ENCODE measurements at places on chromosomes 11 and 22.
A peak's percentile ranks its signal among the peaks of the same experiment; 100 is the strongest.

- DNase-seq = no peak
Measured at GRCh38 chr22:32676191-32676590, 125.3 kb upstream of the TIMP3 start.

GRCh38 chr22:27876684-27877083, 42.4 kb downstream of the PITPNB start:
- no peak for DNase-seq

DNA sequence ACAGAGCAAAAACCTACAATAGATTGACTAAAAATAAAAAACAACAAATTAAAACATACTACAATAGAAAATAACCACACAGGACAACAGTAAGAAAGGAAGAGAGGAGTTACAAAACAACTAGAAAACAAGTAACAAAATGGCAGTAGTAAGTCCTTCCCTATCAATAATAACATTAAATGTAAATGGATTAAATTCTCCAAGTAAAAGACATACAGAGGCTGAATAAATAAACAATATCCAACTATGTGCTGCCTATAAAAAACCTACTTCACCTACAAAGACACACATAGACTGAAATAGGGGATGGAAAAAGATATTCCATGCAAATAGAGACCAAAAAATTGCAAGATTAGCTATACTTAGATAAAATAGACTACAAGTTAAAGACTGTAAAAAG, 57.0 kb upstream of the RASSF10 start:
- no peak for DNase-seq

- peak; percentile 21 for DNase-seq
Measured at GRCh38 chr11:46345131-46345597, 2.1 kb upstream of the DGKZ start.

DNA sequence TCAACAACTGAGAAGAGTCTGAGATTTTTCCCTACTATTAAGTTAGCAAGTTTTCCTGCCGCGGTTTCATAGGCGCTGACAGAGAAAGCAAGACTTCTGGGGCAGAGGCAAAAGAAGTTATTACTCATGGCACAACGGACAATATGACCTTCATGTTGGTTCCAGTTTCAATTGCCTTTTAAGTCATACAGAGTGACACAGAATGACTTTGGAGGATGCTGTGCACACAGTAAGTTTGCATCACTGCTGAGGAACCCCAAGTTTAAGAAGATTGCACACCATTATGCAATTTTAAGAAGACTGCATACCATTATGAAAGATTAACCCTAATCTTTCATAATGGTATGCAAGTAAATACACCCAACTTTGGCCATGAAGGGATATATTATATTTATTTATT, 626.5 kb upstream of the CHORDC1 start:
- DNase-seq = no peak

DNA sequence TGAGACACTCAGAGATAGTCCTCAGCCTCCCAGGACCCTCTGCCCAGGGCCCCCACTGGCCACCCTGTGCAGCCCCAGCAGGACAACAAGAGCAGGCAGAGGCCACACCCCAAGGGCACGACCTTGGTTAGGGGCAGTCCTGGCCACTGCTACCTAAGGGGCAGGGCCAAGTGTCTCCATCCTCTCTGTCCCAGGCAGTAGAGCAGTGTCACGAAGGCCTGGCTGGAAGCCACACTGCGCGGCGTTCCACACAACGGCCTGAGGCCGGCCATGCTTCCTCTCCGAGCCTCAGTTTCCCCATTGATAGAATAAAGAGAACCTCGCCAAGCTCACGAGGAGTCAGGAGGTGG, 1074.3 kb downstream of the BRD1 start:
- DNase-seq = no peak

DNA sequence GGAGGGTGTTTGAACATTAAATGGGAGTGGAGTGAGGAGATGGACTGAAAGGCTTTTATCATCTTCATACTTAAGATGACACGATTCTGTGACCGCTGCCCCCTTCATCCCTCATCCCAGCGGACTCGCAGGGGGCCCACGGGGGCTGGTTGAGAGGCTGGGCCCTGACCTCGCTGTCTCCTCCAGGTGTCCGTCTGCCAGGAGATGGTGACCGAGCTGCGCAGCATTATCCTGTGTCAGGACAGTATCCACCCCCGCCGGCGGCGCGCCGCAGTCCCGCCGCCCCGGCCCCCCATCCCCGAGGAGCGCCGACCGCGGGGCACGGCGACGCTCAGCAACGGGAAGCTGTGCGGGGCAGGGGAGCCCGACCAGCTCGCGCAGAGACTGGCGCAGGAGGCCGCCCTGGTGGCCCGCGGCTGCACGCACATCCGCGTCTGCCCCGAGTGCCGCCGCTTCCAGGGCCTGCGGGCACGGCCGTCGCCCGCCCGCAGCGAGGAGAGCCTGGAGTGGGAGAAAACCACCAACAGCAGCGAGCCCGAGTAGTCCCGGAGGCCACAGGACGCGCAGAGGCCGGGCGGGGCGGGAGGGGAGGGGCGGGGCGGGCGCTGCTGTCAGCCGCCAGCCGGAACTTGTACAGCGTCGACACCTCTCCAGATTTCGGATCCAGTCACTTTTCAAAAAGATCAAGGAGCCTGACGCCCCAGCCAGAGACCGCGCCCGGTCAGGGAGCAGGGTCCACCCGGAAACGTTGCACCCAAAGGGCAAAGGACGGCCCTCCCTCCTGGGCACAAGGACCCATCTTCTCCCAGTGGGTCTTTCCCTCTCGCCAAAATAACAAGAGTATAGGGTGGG, 38.0 kb upstream of the TBCEL start:
- no peak for DNase-seq

DNA sequence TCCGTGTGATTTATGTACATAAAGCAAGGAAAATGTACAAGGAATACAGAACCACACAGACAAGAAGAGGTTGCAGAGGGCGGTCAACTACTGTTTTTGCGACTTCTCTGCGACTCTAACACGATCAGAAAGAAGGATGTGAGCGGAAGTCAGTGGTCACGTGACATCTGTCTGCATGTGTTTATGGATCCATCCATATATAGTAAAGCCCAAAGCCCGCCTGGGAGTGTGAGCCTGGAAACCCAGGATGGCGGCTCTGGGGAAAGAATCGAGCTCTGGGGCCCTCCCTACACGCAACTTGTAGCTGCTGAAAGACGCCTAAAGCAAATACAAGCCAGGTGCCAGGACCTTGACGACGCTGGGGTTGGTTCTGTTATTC, 8.8 kb downstream of the OSBPL5 start:
- no peak for DNase-seq

DNA sequence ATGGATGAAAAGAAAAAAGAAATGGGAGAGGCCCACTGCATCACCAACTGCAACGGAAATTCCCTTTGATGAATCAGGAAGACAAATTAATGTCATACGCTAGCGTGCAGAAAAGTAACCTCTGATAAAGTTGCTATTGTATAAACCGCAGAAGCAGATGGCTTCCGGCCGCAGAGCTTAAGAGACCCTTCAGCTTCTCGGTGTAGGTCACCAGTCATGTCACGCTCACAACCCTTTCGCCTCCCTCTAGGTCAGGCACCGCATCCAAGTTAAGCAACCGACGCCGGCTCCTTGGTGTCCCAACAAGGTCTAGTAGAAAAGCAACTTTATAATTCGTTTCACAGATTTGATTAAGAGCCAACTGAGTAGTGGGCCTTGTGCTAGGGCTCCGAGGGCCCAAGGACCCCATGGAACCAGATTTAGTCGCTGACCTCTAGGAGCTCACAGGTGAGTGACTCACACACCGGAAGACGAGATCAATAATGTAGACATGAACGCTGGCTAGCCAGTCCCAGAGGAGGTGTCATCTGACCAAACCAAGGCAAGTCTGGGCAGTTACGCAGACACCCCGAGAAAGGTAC, 1.2 kb upstream of the ZFP91 start:
- no peak for DNase-seq

GRCh38 chr11:123653827-123654565, 428 bp downstream of the SCN3B start:
- peak; percentile 5 for DNase-seq

GRCh38 chr11:44066732-44067141, 667 bp downstream of the ACCS start:
- DNase-seq = no peak

GRCh38 chr22:35102663-35103062, 36.7 kb downstream of the ISX start:
- no peak for DNase-seq

DNA sequence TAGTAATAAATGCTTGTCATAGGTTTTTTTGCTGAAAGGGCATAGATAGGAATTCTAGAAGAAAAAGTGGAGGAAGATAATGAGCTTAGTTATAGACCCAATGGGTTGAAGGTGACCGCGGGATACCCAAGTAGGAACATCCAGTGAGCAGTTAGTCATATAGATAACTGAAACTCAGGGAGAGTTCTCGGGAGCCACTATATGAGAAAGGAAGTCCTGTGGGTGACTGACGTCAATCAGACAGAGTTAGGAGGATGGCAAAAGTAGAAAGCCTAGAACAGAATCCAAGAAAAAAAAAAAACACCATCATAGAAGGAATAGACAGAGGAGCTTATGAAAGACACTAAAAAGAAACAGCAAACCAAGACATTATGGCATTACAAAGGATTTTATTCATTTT, 1.6 kb upstream of the CNGA4 start:
- DNase-seq = no peak

- no peak for DNase-seq
Measured at GRCh38 chr11:61945191-61945590, 5.0 kb upstream of the BEST1 start.

GRCh38 chr11:68523743-68524142, 63.2 kb downstream of the PPP6R3 start:
- DNase-seq = no peak

GRCh38 chr11:47259232-47259977, 1.6 kb downstream of the NR1H3 start:
- no peak for DNase-seq

GRCh38 chr11:108985236-108985944, 320.5 kb downstream of the DDX10 start:
- DNase-seq = peak; percentile 49

DNA sequence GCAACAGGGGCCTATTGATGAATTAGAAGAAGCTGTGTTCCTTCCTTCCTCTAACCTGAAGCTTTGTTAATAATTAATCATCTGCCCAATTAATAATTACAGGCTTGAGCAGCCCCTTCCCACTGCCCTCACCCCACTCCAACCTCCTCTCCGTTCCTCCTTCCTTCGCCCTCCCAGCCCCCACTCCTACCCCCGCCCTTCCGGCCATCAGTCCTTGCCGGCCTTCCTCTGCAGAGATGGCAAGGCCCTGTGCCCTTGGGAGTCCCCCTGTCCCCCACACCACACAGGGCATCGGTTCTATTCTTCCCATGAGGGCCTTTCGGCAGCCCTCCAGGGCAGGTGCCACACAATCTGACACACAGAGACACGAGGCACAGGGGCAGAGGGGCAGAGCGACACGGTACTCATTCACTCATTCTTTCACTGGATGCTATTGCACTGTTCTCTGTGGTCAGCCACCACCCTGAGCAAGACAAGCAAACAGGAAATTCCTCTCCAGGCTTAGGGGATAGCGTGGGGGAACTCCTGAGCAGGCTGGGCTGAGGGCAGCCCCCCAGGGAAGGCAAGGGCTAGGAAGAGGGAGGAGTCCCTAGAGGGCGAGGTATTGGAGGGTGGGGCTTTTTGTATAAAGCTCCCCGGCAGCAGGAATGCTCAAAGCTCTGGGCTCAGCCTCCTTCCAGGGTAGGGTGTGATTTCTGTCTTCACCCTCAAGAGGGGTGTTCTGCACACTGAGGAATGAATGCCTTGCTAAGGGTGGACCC, 14.7 kb downstream of the MGAT3 start:
- DNase-seq = peak; percentile 12

GRCh38 chr11:93248602-93249001, 50.8 kb upstream of the SLC36A4 start:
- peak; percentile 10 for DNase-seq

- DNase-seq = peak; percentile 0
Measured at GRCh38 chr11:30143098-30143705, 87.6 kb upstream of the FSHB start.

DNA sequence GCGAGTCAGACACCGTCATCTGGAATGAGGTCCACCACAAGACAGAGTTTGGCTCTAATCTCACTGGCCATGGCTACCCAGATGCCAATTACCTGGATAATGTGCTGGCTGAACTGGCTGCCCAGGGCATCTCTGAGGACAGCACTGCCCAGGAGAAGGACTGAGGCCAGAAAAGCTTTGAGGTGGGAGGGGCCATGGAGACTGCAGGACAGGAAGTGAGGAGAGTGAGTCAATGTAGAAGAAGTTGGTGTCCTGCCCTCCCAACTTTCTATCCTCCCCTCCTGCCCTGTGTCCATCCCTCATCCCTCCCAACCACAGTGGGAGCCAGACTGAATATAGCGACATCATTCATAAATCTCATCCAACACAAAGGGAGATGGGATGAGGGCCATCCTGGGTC, 8.0 kb downstream of the MPEG1 start:
- DNase-seq = no peak

DNA sequence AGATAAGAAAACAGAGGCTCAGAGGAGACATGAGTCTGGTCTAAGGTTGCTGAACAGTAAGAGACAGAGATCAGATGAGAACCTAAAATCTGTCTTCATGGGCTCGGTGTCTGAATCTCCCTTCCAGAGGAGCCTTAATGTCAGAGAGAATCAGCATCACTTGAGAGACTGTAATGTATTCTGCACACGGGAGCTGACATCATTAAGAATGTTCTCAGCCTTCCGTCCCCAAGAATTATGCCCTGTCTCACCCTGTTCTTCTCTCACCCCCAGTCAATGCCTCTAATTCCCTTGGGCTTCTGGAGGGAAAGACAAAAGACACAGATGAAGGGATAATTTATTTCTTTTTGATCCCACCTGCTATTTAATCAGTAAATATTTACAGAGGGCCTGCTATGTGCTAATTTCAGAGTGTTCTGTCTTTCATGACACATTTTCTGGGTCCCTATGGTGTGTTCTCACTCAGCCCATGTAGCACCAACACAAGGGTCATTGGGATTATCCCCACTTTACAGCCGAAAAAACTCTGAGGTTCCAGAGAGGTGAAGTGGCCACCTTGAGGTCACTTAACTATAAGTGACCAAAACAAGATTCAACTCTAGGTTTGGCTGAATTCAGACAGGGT, 61.8 kb downstream of the CD82 start:
- DNase-seq = peak; percentile 8

GRCh38 chr22:45261407-45262088, 20.9 kb upstream of the KIAA0930 start:
- DNase-seq = peak; percentile 54

GRCh38 chr11:45806072-45806933, 1.4 kb downstream of the SLC35C1 start:
- DNase-seq = no peak

DNA sequence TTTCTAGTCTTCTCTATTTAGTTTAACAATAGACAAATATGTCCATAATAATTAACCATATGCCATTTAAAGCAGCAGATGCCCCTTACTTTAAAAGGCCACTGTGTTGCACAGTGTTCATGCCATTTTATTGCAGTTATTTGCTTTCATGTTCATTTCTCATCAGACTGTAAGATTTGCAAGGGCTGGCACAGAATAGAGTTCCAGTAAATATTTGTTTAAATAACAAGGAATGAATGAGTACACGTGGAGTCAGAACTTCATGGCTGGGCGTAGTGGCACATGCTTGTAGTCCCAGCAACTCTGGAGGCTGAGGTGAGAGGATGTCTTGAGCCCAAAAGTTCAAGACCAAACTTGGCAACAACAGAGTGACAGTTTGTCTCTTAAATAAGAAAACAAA, 1228.6 kb downstream of the LRRC4C start:
- no peak for DNase-seq

GRCh38 chr11:132579136-132579535, 953.2 kb downstream of the OPCML start:
- no peak for DNase-seq
